ENCODE measurements at places on chromosomes 3 and 15.

GRCh38 chr3:133986311-133986710 lies 43.4 kb downstream of the SLCO2A1 start:
- DNase-seq: no peak

DNA sequence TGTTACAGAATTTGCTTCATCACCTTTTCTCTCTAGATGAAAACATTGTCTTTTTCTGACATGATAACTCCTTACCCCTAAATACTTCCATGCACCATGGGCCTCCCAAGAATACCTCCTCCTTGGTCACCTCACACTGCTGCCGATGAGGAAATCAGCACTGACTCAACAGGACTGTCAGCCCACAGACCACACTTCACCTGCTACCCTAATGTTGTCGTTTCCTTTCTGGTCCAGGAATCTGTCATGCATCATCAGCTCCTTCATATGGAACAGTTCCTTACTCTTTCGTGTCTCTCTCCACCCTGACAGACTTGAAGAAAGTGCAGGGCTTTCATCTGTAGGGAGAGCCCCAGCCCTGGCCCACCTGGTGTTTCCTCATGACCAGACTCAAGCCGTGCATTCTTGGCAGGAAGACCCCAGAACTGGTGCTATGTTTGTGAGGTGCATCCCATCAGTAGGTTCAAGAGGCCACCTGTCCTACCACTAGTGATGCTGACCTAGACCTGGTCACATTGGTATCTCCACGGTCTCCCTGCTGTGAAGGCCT lies 41.1 kb upstream of the PLXNA1 start:
- DNase-seq: no peak

GRCh38 chr3:61981060-61981459 lies 392.3 kb downstream of the FEZF2 start:
- no peak for DNase-seq

GRCh38 chr3:10627884-10628572 lies 122.6 kb upstream of the ATP2B2 start:
- DNase-seq: no peak

DNA sequence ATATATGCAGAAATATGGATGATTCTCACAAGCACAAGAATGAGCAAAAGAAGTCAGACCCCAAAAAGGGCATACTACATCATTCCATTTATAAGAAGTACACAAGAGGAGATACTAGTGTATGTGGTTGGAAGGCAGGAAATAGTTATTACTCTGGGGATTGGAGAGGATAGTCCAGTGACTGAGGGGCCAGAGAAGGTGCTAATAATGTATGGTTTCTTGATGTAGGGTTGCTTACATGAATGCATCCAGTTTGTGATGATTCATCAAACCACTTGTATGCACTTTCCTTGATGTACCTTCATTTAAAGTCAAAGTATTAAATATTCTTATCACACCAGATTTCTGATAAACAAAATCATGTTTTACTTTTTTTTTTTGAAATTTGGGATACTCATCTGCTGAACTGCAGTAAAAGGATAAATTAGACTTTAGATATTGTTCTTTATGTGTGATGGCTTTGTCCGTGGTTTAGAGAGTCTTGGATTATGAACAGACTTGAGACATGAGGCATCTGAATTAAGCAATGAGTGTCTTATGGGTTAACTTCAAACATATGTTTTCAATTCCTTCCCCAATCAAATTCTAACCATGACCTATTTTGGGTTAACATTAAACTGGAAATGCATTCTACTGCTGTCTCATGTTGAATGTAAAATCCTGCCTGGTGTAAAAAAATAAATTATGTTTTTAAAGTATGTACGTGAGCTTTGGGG lies 171.2 kb downstream of the SEMA6D start:
- no peak for DNase-seq

All from activated CD8-positive, alpha-beta memory T cell treated with anti-CD3 and anti-CD28 coated beads for 24 hours (primary cell).